Activated CD4-positive, alpha-beta T cell treated with anti-CD3 and anti-CD28 coated beads, Interleukin-2, amount 50 U/mL, for 48 hours (primary cell): ENCODE measurements at places on chromosomes 2 and 18.

GRCh38 chr2:209526561-209526960 lies 102.7 kb downstream of the MAP2 start:
- DNase-seq, result no peak

DNA sequence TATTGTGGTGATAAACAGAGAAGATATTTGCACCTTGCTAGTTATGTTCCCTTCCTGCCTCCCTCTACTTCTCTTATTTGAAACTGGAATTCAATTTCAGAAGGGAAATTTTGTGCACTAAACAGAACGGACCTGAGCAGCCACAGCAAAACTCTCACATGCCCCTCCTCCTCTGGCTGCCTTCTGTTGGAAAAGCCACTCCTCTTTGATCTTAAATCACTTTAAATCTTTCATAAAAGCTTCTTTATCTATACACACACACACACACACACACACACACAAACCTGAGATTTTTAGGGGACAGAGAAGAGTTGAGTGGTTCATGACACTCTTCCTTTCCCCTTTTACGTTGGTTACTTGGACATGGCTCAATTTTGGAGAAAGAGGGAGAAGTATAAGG lies 5.6 kb downstream of the TBR1 start:
- no peak for DNase-seq

DNA sequence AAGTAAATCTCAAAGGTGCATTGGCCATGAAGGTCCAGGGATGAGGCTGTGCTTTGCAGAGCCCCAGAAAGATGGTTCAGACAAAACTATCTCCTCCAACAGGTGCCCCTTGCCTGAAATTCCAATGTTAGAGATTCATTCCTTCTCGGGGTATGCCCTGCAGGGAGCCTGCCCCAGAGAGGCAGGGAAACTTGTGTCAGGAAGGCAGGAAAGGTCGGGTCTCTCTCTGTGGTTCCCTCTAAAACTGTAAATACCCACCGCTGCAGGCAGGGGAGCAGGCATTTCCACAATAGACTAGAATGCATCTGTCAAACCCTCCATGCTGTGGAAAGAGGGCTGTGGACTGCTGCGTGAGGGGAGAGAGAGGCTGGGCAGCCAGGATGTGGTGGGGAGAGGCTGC lies 207.8 kb upstream of the SMAD2 start:
- no peak for DNase-seq

GRCh38 chr2:119232666-119232993 lies 9.0 kb downstream of the STEAP3 start:
- no peak for DNase-seq
